ENCODE measurements at places on chromosomes 11 and 22. TPM values are rescaled to one million over a fixed set of nuclear protein-coding genes. Genes with fewer than 3 reads are reported as not detected.
A peak's percentile ranks its signal among the peaks of the same experiment; 100 is the strongest.

- peak; percentile 23 for DNase-seq
Observed at GRCh38 chr11:76148941-76149613, 57.2 kb downstream of the WNT11 start.

DNA sequence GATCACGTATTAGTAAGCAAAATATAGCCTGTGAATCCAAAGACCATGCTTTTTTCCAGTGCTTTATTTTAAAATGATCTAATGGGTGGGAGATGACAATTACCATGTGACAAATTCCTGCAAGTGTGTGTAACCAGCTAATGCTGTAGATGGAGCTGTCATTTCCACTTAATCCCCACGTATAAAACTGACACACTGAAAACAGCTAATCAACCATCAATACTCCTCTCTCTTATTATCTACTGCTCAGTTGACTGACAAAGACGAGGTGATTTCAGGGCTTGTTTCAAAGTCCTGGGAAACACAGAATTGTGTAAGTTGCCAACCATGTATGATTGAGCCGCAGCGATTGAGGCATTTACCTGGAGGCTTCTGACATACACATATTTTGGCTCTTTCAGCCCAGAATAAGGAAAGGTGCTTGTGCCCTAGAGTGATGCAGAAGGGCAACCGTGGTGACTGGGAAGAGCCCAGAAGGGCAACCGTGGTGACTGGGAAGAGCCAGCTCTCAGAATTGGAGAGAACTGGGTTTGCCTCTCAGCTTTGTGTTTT lies 9.7 kb downstream of the SLN start:
- no peak for DNase-seq

DNA sequence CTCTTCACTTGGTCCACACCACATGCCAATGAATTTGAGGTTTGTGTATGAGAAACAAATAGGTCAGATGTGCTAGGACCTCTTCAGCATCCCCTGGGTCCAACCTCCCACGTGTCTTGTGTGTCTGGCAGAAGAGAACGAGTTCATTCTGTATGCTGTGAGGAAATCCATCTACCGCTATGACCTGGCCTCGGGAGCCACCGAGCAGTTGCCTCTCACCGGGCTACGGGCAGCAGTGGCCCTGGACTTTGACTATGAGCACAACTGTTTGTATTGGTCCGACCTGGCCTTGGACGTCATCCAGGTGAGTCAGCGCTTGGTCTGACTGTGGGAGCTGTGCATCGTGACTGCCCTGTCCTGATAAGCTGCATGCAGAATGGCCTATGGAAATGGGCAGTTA lies 101.0 kb upstream of the SORL1-AS1 start:
- DNase-seq: peak; percentile 48

DNA sequence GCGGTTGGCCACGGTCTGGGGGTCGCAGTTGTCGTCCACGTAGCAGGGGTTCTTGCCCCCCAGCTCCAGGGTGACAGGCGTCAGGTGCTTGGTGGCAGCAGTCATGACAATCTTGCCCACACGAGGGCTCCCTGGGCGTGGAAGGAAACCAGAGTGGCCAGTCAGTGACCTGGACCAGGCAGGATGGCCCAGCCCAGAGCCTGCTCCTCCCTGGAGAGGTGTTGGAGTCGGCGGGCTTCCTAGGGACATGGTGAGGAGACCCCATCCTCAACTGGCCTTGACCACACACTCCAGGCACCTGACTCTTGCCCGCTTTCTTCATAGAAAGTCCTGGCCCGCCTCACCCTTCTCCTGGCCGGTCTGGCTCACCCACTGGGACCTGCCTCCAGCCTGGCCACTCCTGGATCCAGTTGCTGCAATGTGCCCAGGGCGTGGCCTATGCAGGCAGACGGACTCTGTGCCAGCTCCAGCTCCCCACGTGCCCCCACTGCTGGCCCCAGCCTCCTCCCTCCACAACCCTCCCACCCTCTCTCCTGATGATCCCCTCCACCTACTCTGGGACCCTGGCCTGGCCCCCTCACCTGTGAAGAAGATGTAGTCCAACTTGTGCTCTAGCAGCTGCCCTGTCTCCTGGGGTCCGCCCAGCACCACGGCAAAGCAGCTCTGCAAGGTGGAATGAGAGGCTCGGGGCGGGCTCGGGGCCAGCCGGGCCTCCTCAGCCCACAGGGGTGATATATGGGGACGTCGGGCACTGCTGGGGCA lies 8.7 kb downstream of the ALDH3B2 start:
- DNase-seq: no peak

DNA sequence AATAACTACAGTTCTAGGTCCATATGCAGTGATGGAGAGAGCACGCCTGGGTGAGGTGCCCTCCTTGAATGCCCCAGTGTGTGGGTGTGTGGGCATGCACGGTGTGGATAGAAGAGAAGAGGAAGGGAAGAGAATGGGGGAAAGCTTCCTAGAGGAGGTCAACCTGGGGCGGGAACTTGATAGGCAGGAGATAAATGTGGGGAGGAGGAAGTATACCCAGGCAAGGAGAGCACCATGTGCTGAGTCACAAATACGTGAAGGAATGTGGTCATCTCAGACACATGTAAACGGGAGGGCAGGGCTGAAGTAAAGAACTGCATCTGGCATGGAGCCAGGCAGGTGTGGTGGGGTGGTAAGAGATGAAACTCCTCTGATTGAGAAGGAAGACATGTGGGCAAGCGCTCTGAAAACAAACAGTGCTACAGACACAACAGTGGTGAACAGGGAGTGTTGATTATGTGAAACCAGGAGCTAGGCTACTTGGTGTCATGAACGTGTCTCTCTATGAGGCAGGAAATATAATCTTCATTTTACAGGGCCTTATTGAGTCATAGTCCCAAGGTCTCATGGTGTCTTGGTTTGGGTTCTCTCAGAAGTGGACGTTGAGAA lies 61.5 kb upstream of the EED start:
- DNase-seq: peak; percentile 77

- peak; percentile 74 for DNase-seq
Observed at GRCh38 chr11:6251120-6251733, 8.4 kb upstream of the CCKBR start.

DNA sequence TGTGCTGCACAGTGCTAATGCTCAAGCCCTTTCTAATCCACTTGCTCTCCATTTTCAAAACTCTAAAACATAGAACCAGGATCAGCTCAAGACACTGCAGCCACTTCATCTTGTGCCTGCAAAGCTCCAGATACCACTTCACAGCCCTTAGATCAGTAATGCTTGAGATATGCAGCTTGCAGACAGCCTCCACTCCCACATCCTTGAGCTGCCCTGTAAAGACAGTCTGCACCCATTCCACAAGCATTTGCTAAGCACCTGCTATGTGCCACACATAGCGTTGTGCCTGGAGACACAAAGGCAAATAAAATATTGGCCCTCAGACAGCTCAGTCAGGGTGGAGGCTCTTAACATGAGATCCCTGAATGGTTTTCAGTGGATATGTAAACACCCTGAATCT lies 192.5 kb upstream of the SNX19 start:
- DNase-seq: peak; percentile 21

- no peak for DNase-seq
Observed at GRCh38 chr22:49869845-49870712, 16.4 kb downstream of the ZBED4 start.

KCTD17 gene
- 32.3 TPM for total RNA-seq

DNA sequence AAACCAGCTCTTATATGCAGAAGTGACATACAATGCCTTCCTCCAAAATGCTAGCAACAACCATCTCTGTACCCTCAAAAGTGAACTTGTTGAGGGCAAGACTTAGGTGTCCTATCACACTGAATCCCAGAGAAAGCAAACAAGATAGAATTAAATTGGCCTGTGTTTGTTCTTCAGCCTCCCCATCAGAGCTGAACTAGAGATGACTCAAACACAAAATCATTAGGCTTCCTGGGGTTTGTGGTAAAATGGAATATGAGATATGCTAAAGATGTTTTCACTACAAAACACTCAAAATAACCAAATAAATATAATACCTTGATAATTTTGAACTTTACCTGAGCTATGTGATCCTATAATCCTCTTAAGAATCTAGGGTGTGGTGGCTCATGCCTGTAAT lies 31.6 kb downstream of the ZNF214 start:
- DNase-seq: no peak

DDTL gene
- 5.1 TPM for total RNA-seq
